ENCODE measurements at places on chromosomes 13 and 19. TPM values are rescaled to one million over a fixed set of nuclear protein-coding genes. Genes with fewer than 3 reads are reported as not detected.

The ZNF112 gene
- total RNA-seq, result 13.0 TPM

The CEACAM3 gene
- total RNA-seq, result not detected

The KISS1R gene
- 0.63 TPM for total RNA-seq

The DCAF15 gene
- total RNA-seq, result 16.7 TPM
